ENCODE measurements at places on chromosomes 7 and 10.

DNA sequence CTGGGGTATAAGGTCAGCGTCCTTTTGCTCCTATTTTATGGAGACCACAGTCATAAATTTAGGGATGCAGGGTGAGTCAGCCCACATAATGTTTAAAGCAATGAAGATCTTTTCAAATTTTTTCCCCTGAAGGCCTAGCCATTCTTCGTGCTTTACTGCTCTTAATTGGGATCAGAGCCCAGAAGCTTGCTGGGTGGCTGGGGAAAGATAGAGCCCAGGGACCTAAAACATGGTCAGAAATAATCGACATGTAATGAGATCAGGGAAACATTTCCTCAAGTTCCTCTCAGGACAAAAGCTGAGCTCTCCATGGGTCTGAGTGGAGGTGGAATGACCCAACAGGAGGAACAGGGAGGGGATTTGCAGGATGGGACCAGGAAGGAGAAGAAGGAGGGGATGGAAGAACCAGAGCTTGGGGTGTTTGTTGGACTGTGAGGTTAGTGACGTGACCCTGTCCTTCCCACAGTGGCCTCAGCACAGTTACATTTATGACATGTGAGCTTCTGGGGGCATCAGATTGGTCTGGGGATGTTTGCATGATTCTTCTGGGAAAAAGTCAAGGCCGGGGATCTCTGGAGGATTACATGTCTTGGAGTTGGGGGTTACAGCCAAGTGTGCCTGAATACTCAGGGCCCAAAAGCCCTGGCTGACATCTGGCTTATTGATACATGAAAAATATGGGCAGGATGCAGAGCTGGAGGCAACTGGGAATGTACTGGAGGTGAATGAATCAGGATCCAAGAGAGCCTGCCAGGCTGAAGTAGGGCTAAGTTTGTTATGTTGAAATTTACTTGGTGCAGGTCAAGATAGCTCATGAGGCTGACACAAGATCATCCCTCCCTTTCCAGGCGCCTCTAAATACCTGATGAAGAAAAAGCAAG lies 477.9 kb downstream of the RPS24 start:
- DNase-seq = no peak

GRCh38 chr7:87111877-87112276 lies 40.4 kb upstream of the DMTF1 start:
- no peak for DNase-seq

DNA sequence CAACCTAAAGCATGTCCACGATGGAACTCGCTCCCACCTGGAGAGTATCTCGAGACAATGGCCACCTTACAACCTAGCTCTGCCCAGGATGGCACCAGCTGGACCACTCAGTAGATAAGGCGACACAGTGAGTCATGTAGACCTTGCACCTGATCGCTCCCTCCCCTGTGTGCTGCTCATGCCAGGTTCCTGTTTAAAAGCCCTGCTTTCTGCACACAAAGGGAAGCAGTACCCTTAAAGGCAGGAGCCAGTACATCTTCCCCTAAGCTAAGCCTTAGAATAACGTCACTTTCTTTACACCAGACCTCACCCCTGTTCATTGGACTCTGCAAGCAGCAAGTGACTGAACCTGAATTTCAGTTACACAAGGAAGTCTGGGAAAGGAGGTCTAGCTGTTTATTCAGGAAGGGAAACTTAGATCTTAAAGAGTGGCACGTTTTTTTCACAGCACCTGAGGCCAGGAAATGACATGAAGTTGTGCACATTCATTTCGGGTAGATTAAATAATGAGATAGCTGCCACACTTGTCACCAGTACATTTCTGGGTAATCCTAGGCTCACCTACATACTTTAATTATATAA lies 117.9 kb downstream of the MTPAP start:
- DNase-seq = no peak

- DNase-seq = no peak
These were observed 100.3 kb downstream of the TNS3 start for GRCh38 chr7:47481541-47482012.

GRCh38 chr10:73506491-73506890 lies 10.7 kb upstream of the PPP3CB start:
- no peak for DNase-seq

DNA sequence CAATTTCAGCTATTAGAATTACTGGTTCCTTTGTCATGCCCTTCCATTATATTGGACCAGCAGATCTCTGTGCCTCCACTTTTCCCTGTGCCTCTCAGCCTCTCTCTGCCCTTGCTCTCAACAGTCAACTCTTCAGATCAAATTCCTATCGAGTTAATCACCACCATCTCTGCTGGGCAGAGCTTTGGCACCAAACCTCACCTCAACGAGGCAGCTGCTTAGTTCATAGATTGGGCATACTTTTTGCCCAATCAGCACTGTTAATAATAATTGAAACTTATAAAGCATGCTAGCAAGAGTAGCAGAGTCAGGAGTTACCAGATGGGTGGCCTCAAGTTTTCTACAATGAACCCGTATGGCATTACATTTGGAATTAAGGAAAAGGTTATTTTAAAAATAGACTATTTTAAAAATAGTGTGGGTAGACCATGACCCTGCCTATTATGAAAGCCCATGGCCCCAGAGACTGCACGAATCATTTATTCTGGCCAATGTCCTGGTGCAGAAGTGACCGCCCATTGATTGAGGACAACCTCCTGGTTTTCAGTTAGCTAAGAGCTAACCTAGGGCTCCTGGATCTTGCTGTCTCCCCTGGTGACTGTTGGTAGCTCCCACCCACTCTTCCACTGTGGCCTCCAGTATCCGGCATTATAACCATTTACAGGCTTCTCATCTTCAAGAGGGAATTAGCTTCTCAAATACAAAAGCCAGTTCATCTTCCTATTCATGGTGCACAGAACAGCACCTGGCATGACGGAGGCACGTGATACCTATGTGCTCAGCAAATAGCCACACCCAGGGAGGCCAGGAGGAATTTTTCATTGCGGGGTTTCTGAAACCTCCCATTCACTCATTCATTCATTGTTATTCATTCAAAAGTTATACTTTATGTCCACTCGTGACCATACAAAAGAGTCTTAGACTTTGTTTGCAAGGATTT lies 265.4 kb downstream of the INHBA start:
- no peak for DNase-seq

DNA sequence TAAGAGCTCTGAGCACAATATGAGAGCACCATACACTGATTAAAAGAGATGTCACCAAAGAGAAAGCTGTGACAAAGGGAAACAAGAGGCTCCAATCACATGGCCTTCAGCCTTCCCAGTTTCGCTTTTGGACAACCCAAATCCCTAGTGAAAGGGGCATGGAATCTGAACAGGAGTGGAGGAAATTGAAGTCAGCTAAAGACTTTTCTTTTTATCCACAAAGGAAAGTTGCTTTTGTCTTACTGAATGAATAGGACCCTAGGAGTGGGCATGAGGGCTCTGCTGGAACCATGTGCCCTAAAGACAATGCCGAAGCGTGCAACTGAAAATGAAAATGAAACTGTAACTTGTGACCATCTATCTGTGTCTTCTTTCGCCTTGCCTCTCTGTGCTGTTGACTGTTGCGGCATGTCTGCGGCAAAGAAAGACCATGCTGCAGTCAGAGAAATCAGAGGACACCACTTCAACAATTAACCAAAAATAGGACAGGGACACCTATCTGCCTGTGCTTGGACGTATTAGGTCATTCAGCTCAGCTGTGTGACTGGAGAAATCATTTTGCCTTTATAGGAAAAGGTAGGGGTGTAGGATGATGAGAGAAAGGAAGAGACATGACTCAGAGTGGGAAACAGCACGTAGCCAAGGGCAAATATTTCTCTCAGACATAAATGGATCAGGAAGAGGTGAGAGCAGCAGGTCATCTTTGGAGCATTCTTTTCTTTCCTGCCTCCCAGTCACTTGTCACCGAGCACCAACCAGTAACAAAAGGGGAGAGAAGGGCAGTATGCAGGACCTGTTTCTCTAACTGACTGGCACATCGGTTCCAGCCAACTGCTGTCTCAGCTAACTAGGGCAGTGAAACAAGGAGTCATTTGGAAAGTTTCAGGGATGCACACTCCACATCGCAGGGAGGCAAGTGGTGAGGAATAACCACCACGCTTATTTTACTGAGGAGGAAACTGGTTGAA lies 12.3 kb downstream of the CAV2 start:
- peak; percentile 31 for DNase-seq

Data from naive thymus-derived CD8-positive, alpha-beta T cell (primary cell).